RCC 7860 (cell line): ENCODE measurements at places on chromosomes 7 and 10.

- peak; percentile 21 for DNase-seq
These were observed 3.1 kb downstream of the VSIR start for GRCh38 chr10:71770255-71770654.

DNA sequence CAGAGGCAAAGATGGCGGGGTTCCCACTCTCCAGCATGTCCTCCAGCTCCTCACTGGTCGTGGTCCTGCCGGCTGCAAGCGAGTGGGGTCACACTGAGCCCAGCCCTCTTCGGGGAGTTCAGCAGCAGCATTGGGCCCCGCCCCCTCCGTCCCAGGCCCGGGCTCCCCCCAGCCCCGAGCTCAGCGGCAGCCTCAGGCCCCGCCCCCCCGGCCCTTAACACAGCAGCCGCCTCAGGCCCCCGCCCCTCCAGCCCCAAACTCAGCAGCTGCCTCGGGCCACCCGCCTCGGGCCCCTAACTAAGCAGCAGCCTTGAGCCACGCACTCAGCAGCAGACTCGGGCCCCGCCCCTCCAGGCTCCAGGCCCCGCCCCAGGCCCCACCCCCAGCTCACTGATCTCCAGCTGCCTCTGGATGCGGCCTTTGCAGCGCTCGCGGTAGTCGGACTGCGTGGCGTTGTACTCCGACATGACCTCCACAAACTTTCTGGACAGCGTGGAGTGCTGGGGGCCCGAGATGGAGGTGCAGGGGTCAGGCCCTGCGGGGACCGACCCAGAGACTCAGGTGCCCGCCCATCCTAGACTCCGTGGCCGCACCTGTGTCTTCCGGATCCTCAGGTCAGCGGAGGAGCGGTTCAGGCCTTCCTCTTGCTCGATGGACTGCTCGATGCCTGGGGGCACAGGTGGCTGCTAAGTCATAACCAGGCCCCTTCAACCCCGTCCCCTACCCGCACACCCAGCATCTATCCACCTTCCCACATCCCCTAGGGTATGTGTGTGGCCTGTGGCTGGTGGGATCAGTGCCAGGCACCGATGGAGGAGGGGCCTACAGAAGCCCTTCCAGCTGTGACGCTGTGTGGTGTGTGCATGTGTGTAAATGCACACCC lies 15.5 kb downstream of the STX1A start:
- no peak for DNase-seq

GRCh38 chr10:69130251-69130650 lies 6.3 kb downstream of the VPS26A start:
- DNase-seq: no peak

- no peak for DNase-seq
These were observed 96.7 kb upstream of the PDCD4 start for GRCh38 chr10:110775020-110775375.

- DNase-seq: peak; percentile 59
These were observed 27.9 kb downstream of the GTF2IRD1 start for GRCh38 chr7:74481458-74482196.
